GM12892 (cell line): ENCODE measurements at places on chromosomes 1 and 21.

GRCh38 chr1:2814511-2815075 lies 13.1 kb upstream of the TTC34 start:
- DNase-seq: no peak

GRCh38 chr1:78142736-78143135 lies 97.0 kb downstream of the GIPC2 start:
- DNase-seq: no peak

DNA sequence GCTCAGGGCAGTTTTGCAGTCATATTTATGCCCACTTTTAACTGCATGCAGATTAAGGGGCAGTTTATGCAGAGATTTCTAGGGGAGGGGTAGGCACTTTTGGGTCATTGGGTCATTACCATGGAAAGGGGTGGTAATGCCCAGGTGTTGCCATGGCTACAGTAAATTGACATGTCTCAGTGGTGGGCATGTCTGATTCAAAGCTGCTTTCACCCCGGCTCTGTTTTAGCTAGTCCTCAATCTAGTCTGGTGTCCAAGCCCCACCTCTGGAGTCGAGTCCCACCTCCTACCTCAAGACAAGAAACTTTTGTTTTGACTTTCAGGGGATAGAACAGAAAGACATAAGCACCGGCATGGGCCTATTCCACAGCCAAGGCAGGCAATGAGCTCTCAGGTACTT lies 8.9 kb upstream of the NEK2 start:
- DNase-seq: no peak

- DNase-seq: no peak
These were observed 279.2 kb upstream of the DUSP10 start for GRCh38 chr1:222021129-222021528.

DNA sequence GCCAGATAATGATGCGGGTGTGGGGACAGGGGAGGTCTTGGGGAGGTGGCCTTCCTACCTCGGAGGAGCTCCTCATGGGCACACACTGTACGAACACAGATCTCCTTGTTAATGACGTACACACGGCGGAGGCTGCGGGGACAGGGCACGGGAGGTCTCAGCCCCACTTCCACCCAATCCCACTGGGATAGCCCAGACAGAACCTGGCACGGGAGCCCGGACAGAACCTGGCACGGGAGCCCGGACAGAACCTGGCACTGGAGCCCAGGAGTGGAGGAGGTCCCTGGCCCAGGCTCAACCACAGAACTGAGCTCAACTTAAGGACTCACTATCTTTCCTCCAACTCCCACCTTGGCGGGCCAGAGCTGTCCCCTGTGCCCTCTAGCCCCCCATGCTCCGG lies 5.2 kb downstream of the MFAP2 start:
- no peak for DNase-seq

DNA sequence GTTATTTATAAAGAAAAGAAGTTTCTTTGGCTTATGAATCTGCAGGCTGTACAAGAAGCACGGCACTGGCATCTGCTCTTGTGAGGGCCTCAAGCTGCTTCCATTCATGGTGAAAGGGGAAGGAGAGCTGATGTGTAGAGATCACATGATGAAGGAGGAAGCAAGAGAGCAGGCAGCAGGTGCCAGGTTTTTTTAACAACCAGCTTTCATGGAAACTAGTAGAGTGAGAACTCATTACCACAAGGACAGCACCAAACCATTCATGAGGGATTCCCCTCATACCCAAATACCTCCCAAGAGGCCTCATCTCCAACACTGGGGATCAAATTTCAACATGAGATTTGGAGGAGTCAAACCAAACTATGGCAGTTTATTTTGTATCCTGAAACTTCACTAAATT lies 85.8 kb upstream of the CAMK1G start:
- no peak for DNase-seq

GRCh38 chr21:45706299-45706698 lies 62.8 kb downstream of the PCBP3 start:
- DNase-seq: no peak

DNA sequence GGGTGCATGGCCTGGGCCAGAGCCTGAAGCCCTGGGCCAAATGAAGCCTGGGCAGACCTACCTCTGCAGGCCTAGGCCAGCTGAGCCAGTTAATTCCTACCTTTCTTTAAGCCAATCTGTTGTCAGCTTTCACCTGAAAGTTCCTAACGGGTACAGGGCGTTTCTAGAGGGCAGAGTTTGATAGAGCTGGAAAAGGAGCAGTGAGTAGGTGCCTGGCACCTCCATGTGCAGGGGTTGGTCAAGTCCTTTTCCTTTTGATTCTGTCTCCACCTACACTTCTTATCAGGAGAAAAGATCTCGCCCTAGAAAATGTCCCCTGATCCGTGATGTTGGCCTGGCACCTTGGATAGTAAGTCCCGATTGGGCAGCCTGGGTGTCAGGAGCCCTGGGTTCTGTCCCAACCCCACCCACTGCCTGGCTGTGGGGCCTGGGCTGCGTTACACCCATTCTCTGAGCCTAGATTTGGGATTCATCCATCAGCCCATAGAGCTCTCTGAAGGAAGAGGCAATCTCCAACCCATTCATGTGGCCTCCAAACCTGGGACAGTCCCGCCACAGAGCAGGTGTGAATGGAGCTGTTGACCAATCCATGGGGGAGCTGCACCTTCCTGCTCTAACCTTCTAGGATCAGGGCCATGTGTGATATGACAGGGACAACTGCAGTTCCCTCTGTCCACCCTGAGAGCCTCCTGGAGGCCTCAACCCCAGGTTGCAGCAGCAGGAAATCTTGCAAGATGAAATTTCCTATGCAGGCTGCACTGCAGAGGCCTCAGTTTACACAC lies 304.3 kb downstream of the MATN1 start:
- no peak for DNase-seq
